ENCODE measurements at places on chromosomes 6 and 20. TPM values are rescaled to one million over a fixed set of nuclear protein-coding genes. Genes with fewer than 3 reads are reported as not detected.

Gene HTR1E
- total RNA-seq, result not detected

Gene PACRG
- total RNA-seq, result 2.4 TPM

Gene MYO6
- total RNA-seq, result 110 TPM

Gene C4A
- total RNA-seq, result 13.1 TPM

Gene DEFB132
- total RNA-seq, result not detected

Gene CST5
- not detected for total RNA-seq

Gene ARID1B
- 152 TPM for total RNA-seq
